ENCODE measurements at places on chromosomes 4 and X. TPM values are rescaled to one million over a fixed set of nuclear protein-coding genes. Genes with fewer than 3 reads are reported as not detected.
A peak's percentile ranks its signal among the peaks of the same experiment; 100 is the strongest.

DNA sequence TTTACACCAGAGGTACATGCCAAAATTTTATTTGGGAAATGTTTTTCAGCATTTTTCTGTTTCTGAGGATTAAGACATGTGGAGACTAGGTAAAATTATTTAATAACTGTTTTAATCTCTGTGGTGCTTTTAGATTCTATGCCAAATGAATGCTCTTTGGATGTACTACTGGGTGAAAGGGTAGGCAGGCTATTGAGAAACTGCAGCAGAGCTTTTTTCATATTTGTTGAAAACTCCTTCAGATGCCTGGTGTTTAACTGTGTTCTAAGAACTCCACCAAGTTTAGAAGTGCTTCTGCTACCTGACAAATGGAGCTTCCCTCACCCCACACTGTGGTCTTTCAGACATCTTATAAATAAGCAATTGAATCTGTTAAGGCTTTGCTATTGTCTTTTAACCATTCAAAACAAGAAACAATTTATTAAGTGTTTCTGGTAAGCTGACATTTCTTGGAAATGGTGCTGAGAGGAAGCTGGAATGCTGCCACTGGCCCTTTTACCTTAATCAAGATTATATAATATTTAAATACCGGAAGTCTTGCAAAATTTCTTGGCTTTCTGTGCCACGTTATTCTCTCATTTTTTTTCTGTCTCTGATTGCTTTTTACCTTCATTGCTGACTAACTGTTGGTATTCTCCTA is 51.2 kb upstream of the CYSLTR1 start:
- DNase-seq: no peak

MAGEA11 gene
- not detected for total RNA-seq

- DNase-seq: no peak
Measured at GRCh38 chr4:11507920-11508319, 79.2 kb upstream of the HS3ST1 start.

- DNase-seq: no peak
Measured at GRCh38 chr4:185576962-185577950, 41.9 kb upstream of the PDLIM3 start.

ADRA2C gene
- 11.7 TPM for total RNA-seq

GRCh38 chrX:14274691-14275090 is 245.0 kb upstream of the GEMIN8 start:
- DNase-seq: peak; percentile 9

DNA sequence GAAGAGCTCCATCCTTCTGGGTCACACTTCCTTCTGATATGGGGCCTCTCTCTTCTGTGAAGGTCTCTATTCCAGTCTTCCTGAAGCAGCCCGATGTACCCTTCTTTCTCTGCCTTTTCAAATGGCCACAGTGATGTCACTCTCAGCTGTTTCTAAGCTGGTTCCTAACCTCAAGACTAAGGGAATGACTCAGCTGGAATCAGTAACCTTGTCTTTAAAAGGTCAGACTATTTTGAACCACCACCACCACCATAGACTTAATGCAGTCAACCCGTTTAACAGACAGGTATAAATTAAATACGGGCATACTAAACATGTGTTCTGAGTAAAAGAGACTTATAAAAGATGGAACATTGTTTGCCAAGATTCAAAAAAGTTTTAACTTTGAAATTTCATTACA is 121.0 kb downstream of the PPA2 start:
- no peak for DNase-seq

CBLL2 gene
- not detected for total RNA-seq

DNA sequence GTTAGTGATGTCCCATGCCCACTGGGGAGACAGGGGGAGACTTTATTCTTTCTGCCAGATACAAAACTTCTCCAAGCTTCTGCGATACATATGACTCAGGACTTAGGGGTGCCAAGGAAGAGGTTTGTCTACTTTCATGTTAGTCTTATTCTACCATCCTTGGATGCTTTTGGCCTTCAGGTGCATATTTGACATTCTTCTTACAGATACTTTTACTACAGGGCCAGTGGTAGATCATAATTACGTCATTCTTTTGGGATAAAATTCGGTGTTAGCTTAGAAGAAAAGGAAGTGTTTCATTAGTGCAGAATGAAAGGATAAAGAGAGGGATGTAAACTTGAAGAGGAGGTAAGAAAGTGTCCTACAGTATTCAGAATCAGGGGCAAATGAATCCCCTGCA is 245.2 kb downstream of the THOC2 start:
- DNase-seq: no peak

- DNase-seq: no peak
Measured at GRCh38 chr4:25908491-25908901, 5.5 kb upstream of the SMIM20 start.

DNA sequence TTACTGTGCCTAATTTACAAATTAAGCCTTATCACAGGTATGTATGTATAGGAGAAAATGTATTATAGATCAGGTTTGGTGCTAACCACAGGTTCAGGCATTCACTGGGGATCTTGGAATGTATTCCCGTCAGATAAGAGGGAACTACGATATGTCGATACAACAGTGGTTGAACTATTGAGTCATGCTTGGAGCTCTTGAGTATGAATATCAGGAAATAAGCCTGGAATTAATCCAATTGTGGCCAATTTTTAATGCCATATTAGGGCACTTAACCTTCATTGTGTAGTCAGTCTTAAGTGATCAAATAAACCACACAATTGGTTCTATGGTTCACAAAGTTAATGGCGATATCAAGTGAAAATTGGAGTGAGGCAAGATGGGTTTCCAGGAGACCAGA is 556.5 kb downstream of the IL1RAPL1 start:
- DNase-seq: no peak

- no peak for DNase-seq
Measured at GRCh38 chr4:89725268-89725667, 111.7 kb downstream of the SNCA start.

DNA sequence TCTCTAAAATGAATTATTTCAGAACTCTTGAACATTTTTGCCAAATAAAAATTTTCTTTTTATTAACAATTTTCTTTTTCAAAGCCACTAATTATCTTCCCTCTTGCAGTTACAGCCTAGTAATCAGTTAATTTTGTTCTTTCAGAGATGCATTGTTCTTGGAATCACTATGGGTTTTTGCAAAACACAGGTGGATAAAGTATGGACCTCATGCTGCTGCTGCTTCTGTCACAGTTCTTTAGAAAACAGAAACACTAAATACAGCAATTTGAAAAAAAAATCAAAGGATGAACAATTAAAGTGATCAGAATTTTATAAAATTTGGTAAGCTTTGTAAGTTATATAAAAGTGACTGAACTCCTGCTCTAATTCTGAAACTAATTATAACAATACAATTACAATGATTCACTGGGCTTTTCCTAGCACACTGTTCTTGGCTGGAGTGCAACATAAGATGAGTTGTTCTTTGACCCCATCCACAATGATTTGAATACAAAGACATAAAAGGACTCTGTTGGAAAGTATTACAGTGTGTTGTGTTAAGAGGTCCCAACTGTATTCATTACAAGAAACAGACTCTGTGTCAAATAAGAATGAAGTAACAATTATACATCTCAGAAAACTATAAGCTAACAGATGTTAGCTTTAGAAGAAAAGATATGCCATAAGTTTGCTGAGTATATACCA is 59.4 kb upstream of the GK2 start:
- DNase-seq: peak; percentile 58

DNA sequence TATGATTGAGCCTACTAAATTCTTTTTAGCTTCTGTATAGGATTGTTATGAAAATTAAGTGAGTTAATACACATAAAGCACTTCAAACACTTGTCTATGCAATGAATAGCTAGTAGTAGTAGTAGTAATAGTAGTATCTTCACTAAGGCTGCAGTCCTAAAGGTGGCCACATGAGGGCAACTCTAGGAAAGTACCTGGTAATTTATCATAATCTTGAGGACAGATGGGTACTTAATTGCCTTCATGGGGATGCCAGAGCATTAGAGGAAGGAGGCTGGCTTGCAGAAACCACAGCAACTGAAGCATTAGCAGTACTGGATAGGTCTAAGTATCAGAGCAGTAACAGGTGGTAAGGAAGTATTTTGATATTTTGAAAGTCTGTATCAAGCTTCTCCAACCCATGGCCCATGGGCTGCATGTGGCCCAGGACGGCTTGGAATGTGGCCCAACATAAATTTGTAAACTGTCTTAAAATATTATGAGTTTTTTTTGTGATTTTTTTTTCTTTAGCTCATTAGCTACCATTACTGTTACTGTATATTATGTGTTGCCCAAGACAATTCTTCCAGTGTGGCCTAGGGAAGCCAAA is 17.3 kb downstream of the NIPAL1 start:
- no peak for DNase-seq

DNA sequence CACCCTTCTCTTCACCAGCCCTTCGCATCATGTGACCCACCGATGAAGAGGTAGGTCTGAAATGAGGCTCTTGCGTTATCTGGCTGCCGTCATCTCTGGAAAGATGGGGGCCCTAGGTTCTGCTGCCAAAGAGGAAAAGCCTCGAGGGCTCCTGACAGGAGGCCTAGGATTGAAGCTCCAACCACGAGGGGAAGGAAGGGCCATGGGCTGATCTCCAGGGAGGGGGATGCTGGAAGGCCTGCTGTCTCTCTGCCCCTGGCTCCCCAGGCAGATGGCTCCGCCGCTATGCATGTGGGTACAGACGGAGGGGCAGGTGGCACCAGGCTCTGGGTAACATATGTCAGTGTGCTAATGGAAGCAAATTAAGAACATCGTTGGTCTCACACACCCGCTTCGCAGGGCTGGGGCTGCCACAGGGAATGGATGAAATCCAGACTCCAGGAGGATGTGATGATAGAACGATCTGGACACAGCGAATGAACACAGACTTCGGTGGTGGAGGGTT is 44.9 kb downstream of the AFAP1 start:
- peak; percentile 93 for DNase-seq

MAOB gene
- not detected for total RNA-seq

UGT2A3 gene
- total RNA-seq: not detected
